Iris pigment epithelial cell (primary cell): ENCODE measurements at places on chromosomes 1 and 21.

GRCh38 chr1:3928586-3928985 is 28.5 kb upstream of the C1orf174 start:
- DNase-seq: no peak

DNA sequence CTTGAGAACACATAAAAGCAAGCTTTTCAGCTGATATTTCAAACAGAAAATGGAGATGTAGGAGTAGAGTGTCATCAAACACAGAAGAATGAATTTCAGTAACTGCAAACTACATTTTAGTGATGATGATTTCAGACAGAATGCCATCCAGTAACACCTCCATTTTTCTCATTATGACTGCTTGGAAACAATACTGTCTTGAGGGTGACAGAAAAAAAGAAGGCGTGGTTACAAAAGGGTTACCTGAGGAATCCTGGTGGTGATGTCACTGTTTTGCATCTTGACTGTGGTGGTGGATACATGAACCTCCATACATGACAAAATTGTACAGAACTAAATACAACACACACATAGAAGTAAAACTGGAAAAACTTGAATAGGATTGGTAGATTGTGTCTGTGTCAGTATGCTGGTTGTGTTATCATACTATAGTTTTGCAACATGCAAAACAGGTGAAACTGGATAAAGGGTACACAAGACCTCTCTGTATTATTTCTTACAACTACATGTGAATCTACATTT is 375.9 kb downstream of the PTBP2 start:
- DNase-seq: no peak

GRCh38 chr1:183244466-183244865 is 58.4 kb downstream of the LAMC2 start:
- DNase-seq: peak; percentile 75

DNA sequence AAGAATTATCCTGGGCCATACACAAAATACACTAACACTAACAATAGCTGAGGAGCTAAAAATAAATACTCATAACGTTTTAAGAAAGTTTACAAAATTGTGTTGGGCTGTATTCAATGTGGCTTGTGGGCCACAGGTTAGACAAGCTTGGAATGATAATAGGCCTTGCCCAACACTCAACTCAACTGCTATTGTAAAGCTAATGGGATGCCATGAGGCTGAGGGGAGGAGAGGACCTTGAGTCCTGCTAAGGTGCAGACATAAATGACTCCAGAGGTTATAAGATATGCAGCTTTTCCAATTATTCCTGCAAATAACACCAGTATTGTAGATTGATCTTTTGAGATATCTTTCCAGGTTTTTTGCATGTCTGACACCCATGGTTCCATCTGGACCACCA is 97.0 kb downstream of the FCRL5 start:
- DNase-seq: no peak

DNA sequence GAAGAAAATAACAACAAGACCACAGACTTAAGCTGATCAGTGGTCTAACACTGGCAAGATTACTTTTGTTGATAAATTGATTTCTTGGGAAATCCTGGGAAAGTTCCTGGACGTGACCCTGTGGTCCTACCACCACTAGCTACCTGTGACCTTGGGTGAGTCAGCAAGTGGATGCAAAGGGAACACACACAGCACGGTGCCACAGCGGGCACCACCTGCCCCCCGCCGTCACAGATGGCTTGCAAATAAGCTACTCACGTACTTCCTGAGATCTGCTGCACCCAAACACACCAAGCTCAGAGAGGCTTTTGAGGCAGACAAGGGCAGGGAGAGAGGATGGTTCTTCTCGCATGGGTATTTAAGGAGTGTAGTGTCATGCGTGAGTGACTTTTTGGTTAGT is 12.7 kb downstream of the CFAP298 start:
- DNase-seq: no peak

DNA sequence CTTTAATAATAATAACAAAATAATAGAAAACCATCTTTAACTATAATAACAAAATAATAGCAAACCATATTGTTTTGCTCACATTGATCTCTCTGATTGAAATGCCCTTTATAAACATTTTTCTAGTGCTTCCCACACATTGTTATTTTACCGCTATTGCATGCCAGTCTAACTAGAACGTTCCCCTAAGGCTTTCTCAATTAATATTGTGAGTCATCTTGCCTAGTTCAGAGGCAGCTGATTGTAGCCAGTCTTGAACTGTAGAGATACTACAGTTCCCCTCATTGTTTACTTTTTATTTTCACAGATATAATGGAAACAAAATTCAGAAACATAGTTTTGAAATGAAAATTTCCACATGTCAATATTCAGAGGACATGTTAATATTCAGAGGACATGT is 192.3 kb upstream of the ADGRL4 start:
- DNase-seq: peak; percentile 72

GRCh38 chr1:50521703-50522102 is 98.5 kb upstream of the DMRTA2 start:
- DNase-seq: no peak

DNA sequence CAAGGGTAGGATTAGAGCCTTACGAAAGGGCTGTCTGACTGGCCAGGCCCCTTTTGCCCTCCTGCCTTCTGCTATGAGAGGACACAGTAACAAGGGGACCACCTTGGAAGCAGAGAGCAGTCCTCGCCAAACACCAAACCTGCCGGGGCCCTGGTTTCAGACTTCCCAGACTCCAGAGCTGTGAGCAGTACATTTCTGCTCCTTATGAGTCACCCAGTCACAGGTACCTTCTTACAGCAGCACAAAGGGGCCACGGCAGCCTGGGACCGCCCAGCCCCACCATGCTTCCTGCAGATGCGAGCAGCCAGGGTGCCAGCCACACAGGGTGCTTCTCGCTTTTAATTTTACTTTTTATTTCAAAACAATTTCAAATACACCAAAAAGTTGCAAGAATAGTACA is 17.2 kb upstream of the POFUT2 start:
- DNase-seq: no peak

DNA sequence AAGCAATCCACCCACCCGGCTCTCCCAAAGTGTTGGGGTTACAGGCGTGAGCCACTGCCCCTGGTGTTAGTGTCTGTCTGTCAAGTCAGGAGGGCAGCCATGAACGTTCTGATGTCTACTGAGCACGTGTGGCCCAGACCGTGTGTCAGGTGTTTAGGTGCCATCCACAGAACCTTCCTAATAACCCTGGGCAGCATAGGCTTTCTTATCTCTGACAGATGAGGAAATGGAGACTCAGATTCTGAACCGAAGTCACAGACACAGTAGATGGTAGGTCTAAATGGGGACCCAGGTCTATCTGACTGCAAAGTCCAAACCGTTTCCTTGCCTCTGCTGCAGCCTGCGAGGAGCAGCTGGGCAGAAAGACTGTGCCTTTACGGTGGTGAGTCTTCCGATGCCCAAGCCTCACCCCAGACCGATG is 622 bp upstream of the IL6R start:
- DNase-seq: no peak

- no peak for DNase-seq
These were observed 38.4 kb downstream of the RAP1GAP start for GRCh38 chr1:21630571-21631343.

DNA sequence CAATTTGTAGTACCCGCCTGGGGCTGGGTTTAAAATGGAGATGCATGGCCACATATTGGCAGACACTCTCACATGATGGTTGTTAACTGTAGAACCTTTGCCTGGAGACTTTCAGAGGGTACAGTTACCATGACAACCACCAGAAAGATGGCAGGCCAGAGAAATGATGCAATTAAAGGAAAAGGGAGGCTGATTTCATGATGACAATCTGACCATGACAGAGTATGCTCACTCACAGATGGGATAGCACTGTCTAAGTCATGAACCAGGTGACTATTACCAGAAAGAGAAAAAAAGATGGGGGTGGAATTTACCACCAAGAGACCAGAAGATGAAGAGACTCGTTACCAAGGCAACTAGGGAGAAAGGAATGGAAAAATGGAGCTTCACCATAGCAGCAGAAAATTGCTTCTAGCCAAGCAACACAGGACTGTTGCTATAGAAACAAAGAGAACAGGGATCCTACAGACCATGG is 3.5 kb upstream of the TRIT1 start:
- DNase-seq: no peak

- no peak for DNase-seq
These were observed 101.9 kb downstream of the PTGER3 start for GRCh38 chr1:70945676-70946075.

- peak; percentile 20 for DNase-seq
These were observed 37.0 kb downstream of the SLC9A1 start for GRCh38 chr1:27117733-27118439.

DNA sequence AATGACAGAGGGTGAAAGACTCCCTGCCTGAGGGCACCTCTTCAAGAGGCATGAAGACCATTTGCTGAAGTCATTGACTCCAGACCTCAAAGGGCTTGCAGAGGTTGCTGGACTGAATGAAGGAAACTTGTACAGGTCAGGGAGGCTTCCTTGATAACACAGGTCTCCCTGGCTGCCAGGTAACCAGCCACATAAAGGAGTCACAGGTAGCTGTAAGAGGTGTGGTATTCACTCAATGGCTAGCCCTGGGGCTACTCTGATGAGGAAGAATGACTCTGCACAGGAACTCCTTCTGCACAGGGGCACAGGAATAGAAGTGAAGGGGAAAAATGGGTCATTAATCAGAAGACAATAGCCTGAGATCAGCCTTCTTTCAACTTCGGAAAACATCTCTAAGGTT is 187.5 kb downstream of the LMX1A start:
- no peak for DNase-seq

- DNase-seq: peak; percentile 93
These were observed 100.7 kb upstream of the SLC25A33 start for GRCh38 chr1:9438431-9439073.

DNA sequence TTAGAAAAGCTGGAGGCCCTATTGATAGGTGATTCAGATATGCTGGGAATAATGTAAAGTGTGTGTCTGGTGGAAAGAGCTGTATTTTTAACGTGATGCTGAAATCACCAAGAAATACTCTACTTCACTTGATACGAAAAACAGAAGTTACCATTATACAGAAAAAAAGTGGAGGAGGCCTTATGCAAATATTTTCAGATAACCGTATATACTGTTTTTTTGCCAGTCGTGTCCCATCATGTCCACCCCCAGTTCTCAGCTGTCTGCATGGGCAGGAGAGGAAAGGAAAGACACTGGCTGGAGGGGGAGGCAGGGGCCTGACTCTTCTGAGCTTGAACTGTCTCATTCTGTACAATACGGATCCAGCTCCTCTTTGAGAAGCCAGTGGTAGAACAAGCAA is 51.1 kb downstream of the KCNJ6 start:
- no peak for DNase-seq

DNA sequence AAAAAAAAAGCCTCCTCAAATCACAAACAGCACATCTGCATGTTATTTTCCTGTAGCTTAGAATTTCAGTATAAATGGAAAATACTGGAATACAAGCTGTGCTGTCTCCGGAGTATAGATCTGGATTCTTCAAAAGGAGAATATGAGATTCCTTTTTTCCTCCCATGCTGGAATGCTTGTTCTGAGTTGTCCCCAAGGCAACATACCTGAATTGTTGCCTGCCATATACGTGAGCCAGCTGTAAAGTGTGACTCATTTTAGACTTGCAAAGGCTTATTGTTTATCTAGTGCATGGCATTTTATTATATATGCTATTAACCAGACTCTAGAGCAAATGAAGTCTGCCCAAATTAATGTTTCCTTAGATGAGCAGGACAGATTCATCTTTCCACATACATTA is 95.0 kb upstream of the C1orf105 start:
- peak; percentile 53 for DNase-seq

GRCh38 chr1:115012006-115012405 is 17.6 kb upstream of the TSHB start:
- DNase-seq: no peak

DNA sequence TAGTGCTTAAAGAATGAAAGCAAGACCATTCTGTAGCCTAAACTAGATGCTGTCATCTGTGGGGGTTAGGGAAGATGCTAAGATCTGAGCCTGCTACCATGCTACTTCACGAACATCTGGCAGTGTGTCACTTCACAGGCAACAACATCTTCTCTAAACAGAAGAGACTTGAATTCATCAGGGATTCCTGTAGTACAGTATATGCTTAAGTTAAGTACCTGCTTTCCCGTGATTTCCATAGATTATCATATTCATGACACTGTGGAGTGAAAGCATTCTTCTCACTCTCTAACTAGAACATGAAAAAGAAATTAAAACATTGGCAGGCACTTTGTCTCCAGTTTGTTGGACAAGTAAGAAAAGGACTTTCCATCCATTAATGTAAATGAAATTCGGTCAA is 390.9 kb downstream of the PTBP2 start:
- DNase-seq: no peak

- peak; percentile 40 for DNase-seq
These were observed 56.4 kb downstream of the SLC45A1 start for GRCh38 chr1:8374356-8374755.

DNA sequence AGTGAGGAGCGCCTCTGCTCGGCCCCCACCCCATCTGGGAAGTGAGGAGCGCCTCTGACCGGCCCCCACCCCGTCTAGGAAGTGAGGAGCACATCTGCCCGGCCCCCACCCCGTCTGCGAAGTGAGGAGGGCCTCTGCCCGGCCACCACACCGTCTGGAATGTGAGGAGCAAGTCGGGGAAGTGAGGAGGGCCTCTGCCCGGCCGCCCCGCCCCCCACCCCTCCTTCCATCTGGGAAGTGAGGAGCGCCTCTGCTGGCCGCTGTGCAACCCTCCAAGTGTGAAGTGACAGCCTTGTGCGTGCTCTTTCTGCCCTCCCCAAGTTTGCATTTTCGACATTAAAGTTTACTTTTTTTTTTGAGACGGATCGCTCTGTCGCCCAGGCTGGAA is 5.1 kb upstream of the ZZZ3 start:
- peak; percentile 64 for DNase-seq

DNA sequence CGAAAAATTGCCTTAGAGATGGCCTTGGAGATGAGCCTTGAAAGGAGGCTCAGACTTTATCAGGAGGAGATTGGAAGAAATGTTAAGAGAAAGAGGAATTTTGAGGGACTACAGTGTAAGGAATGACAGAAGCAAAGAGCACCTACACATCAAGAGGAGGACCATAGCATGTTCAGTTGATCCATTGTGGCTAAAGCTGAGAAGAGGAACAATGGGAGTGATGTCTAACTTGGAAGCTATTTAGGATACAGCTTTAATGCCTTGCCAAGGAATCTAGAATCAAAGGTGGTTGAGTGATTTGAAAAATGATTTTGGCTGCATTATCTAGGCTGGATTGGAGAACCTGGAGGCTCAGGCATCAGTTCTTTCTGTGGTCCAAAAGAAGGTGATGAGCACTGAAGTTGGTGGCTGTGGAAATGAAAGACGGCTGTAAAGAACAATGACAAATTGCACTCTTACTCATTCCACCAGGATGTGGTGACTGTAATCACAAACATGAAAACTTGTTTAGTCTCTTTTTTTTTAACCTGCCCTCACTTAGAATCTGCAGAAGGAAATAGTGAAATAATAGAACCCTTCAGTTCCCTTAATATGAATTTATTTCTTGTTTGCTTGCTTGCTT is 11.3 kb downstream of the FAM20B start:
- DNase-seq: peak; percentile 31

DNA sequence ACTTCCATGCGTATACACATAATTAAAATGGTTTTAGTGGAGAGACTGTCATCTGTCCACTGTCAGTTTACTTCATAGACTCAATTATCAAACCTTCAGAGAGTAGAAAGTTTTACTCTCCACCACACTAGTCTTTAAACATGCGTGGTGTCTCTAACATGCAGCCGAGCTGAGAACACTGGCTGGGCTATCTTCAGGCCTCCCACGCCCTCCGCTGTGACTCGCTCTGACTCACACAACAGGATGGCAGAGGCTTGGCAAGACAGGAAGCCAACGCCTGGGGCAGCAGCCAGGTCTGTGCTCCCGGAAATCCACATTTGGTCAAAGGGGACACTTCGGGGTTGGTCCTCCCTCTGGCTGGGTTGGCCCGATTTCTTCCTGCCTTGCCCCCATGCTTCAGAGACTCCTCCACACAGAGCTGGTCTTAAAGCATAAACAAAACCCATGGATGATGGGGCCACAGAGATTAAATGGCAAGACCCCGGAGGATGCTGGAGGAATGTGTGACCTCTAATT is 22.7 kb upstream of the IFNGR2 start:
- peak; percentile 95 for DNase-seq
